ENCODE measurements at places on chromosomes 6 and 20.

DNA sequence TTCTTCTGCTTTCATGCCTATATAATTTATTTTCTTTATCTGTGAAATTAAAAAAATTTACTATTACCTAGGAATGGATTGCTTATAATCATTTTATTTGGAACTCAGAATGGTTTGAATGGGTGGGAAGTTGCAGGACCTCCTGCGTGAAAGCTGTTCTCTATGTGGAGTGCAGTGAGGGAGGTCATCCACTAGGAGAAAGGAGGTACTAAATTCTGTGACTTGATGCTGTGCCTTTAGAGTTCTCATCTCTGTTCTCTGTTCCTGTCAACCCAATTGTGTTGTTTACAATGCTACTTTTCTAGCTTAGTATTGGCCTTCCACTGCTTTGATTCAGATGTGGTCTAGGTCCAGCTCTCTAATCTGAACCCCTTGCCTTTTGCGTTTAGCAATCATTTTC lies 65.0 kb upstream of the HIVEP1 start:
- no peak for DNase-seq

- DNase-seq: peak; percentile 49
Observed at GRCh38 chr20:54132612-54133433, 41.0 kb downstream of the CYP24A1 start.

GRCh38 chr6:40764726-40765125 lies 177.6 kb upstream of the LRFN2 start:
- DNase-seq: no peak

DNA sequence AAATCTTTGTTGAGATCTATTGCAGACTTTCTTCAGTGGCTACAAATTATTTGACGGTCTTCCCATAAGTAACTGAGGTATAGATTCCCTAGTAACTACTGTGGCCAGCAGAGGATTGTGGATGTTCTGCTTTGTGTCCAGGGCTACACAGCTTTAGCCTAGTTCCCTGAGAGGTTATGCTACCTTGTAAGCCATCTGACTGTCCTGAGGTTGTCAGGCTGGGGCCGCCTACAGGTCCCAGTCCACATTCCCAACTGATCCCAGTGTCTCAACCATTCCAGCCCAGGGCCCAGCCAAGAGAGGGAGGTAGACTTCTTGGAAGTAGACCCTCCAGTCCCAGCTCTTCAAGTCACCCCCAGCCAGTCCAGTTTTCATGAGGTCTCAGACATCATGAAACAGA lies 57.7 kb downstream of the BANF2 start:
- no peak for DNase-seq

GRCh38 chr6:112846681-112847080 lies 499.6 kb downstream of the RFPL4B start:
- DNase-seq: no peak

DNA sequence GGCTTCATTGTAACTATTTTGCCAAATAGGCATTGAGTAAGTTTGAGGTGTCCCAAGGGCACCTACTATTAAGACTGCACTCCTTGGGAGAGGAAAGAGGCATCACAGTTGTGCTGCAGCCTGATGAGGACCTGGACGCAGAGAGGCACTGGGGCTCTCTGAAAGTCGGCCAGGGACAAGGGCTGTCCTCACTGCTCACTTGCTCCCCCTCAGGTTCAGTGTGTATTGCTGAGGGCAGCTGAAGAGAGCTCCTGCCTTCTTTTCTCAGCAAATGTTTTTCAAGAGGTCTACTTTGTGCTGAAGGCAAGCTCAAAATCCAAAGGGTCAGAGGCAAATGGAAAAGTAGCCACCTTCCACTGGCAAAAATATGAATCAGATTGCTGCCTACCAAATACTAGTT lies 331.8 kb downstream of the RIMS1 start:
- peak; percentile 10 for DNase-seq

DNA sequence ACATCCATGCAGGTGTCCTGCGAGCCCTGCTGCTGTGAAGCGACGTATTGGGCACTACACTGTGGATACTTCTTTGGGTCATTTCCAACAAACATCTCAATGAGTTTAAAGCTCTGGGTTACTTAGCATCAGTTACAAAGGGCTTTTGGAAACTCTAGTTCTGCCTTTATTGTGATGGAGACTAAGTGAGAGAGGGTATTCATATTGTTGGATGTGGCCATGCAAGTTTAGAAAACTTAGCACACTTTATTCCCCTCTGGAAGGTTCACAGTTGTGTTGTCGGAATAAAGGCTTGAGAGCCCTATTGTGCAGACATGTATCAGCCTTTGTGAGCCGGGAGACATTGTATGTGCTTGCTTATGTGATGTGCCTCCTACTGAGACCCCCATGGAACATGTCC lies 22.1 kb downstream of the DUSP22 start:
- DNase-seq: no peak

DNA sequence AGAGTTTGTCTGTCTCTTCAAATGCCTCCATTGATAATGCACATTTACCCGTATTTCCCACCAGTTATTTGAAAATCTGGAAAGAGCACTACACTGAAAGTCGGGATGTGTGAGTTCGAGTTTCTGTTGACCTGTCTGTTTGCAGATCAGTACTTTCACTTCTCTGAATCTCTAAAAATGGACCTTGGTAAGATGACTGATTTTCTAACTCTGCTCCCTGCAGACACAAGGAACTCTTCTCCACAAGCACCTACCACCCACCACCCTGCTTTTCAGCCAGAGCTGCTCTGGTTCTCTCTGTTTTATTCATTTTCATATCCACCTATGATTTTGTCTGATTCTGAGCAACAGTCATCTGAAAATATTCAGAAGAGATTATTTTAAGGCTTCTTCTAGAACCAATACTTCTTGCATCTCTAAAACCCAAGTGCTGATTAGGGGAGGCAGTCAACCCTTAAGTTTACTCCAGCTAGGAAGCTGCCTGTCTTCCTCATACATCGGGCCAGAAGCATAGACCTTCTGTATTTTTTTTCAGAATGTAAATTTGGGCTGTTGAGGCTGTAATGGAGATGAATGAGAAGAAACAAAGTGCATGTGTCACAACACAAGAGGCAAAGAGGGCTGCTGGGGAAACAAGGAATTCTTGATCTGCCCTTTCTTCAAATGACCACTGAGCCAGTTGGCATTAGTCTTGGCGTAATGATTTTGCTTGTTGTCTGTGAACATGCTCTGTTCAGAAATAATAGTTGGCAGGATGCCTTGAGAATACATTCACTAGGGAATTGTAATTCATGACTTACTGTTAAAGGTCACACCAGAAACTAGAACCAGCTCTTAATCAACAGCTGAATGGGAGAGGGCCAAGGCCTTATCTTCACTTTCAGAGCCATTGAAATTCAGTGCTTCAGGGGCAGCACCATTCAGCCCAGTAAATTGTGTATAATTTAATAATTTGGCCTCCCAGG lies 85.4 kb upstream of the MYLIP start:
- DNase-seq: no peak

- no peak for DNase-seq
Observed at GRCh38 chr20:59730722-59731121, 126.4 kb downstream of the PHACTR3 start.

- no peak for DNase-seq
Observed at GRCh38 chr20:58374027-58374850, 14.8 kb upstream of the VAPB start.

GRCh38 chr6:80341330-80341729 lies 234.9 kb downstream of the BCKDHB start:
- DNase-seq: no peak

GRCh38 chr6:77425671-77426070 lies 37.6 kb downstream of the HTR1B start:
- no peak for DNase-seq

DNA sequence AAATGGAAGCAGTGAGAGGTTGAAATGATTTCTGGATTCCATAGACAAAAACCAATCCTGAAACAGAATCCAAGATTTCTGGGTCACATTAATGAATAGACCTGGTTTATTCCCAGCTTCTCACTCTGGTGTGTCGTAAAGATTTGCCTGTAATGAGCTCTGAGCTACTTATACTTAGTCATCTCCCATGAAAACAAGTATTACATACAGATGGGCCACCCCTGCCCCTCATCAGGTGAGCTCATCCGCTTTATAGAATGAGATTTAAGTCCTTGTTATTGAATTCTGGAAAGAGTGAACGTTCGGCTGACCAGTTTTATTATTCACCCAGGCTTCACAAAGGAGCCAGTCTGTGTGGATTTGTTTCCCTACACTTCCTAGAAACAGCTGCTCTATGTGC lies 47.1 kb upstream of the TMEM181 start:
- no peak for DNase-seq

DNA sequence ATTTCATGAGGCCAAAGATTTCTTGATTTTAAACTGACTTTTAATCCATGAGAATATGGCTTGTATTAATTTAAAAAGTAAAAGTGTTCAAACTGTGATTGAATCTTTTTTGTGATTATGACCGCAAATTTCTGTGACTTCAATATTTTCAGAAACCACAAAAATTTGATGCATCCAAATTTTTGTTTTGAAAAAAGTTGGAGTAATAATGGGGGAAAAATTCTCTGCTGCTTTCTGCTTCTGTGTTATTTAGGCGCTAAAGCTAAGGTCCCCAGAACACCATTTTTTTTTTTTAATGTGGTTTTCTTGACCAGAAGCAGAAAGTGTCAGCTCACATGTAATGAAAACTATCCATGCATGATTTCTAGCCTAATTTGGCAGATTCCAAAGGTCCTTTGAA lies 65.3 kb downstream of the GRIK2 start:
- no peak for DNase-seq

DNA sequence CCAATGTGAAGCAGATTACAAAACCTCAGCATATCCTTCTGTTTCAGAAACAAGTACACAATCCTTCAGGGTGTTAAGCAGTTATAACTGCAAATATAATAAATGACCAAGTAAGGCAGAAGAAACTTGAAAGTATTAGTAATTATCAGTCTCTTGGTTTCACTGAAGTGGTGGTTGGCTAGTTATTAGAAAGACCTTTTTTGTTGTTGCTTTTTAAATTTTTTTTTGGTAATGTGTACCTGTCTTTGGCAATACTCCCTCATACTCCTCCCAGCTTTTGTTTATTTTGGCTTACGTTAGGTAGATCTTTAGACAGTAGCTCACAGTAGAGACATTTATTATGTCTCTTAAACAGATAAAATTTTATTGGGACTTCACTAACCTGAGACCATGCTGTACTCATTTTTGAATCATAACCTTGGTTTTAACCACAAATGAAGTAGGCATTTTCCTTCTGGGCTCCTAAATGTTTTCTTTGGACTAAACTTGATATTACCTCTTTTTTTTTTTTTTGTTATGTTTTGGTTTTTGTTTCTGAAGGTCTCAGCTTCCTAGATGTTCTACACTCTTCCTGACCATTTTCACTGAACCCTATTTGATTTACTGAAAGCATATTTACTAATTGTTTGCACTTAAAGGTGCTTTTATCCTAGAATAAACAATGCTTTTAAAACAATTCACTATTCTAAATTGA lies 6.4 kb downstream of the CD2AP start:
- DNase-seq: no peak

DNA sequence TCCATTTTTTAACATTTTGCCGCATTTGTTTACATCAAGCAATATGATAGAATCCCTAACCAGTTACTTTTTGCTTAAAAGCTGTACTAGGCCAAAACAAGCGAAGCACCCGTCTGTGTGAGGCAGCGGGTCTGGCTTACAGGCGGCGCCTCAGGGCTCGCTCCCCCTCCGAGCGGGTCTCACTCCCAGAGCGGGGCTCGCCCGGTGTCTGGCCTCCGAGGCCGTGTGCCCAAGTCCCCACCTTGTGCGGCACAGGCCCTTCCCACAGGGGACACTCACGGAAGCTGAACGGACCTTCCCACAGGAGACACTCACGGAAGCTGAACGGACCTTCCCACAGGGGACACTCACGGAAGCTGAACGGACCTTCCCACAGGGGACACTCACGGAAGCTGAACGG lies 23.4 kb downstream of the ZBTB46 start:
- no peak for DNase-seq

Data from left renal cortex interstitium (tissue), 4 donors.